ENCODE measurements at places on chromosomes 16 and 17.

- DNase-seq: no peak
- no peak overlapping the region for H3K27ac ChIP-seq
- peaks cover 6% of the 10 kb centered on the region for H3K4me1 ChIP-seq
Observed at GRCh38 chr17:58322581-58323185, 5.9 kb downstream of the TSPOAP1 start.

DNA sequence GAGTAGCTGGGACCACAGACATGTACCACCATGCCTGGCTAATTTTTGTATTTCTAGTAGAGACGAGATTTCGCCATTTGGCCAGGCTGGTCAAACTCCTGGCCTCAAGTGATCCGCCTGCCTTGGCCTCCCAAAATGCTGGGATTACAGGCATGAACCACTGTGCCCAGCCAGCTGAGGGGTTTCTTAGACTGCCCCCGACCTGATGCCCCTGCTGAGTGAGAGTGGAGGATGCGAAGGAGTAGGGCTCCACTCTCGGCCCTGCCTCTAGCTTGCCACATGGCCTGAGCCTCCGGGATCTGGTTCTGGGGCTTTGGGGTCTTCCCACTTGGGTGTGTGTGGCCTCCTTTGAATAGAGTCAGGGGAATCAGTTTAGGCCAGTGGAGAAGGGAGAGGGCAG is 11.0 kb downstream of the GPR179 start:
- peaks cover 4% of the 10 kb centered on the region for H3K36me3 ChIP-seq
- peaks cover 17% of the 10 kb centered on the region for H3K27me3 ChIP-seq
- no peak overlapping the region for H3K4me3 ChIP-seq
- H3K27ac ChIP-seq: no peak overlapping the region

DNA sequence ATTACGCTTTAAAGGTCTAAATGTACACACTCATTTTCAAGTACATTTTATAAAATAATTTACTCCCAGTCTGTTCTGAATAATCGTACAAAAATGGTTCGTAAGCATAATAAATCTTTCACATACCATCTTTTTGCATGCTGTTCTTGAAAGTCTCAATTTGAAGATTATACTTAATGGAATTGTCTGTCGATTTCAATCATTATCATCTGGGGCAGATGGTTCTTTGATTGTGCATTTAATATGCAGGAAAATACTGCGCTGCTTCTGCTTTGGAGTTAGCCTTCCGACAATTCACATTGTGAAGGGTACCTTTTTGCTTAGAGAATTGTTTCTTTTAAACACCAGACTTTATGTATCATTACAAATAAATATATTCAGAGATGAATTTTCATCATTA is 262.8 kb downstream of the ABCC12 start:
- peaks cover 4% of the 10 kb centered on the region for H3K36me3 ChIP-seq
- H3K27ac ChIP-seq: no peak overlapping the region
- DNase-seq: no peak
- no peak overlapping the region for H3K4me3 ChIP-seq
- H3K27me3 ChIP-seq: peaks cover 2% of the 10 kb centered on the region

DNA sequence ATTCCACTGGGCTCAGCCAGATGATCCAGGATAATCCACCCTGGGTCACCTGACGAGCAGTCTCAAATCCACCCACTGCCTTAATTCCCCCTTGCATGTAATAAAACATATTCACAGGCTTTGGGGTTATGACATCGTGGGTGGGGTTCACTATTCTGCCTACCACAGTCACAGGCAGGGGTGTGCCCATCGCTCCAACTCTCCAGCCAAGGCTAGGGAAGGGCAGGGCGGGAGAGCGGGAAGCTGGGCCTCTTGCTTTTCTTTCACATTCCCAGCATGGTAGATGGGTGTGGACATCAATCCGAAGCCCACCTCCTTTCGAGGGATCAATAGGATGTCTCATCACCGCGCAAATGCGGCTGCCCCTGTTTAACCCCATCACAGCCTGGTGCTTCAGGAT is 12.7 kb upstream of the CD300LD start:
- DNase-seq: no peak
- peaks cover 12% of the 10 kb centered on the region for H3K4me1 ChIP-seq
- no peaks in the 10 kb centered on the region for H3K36me3 ChIP-seq
- no peak overlapping the region for H3K4me3 ChIP-seq
- no peak overlapping the region for H3K27ac ChIP-seq

GRCh38 chr16:11354733-11355574 is 9.7 kb downstream of the RMI2 start:
- H3K27ac ChIP-seq: no peak overlapping the region
- H3K4me1 ChIP-seq: peaks cover 7% of the 10 kb centered on the region
- H3K27me3 ChIP-seq: peaks cover 5% of the 10 kb centered on the region
- H3K36me3 ChIP-seq: no peaks in the 10 kb centered on the region
- no peak overlapping the region for H3K4me3 ChIP-seq
- DNase-seq: no peak

GRCh38 chr17:37691807-37692206 is 48.6 kb upstream of the DDX52 start:
- H3K36me3 ChIP-seq: peaks cover 4% of the 10 kb centered on the region
- H3K4me3 ChIP-seq: no peak overlapping the region
- H3K4me1 ChIP-seq: peaks cover 7% of the 10 kb centered on the region
- H3K27me3 ChIP-seq: peaks cover 5% of the 10 kb centered on the region
- no peak for DNase-seq

GRCh38 chr16:31528523-31529107 is 915 bp downstream of the AHSP start:
- peaks cover 17% of the 10 kb centered on the region for H3K27me3 ChIP-seq
- no peak for DNase-seq
- peak overlapping the region; percentile 82 for H3K4me3 ChIP-seq
- H3K4me1 ChIP-seq: peaks cover 13% of the 10 kb centered on the region

DNA sequence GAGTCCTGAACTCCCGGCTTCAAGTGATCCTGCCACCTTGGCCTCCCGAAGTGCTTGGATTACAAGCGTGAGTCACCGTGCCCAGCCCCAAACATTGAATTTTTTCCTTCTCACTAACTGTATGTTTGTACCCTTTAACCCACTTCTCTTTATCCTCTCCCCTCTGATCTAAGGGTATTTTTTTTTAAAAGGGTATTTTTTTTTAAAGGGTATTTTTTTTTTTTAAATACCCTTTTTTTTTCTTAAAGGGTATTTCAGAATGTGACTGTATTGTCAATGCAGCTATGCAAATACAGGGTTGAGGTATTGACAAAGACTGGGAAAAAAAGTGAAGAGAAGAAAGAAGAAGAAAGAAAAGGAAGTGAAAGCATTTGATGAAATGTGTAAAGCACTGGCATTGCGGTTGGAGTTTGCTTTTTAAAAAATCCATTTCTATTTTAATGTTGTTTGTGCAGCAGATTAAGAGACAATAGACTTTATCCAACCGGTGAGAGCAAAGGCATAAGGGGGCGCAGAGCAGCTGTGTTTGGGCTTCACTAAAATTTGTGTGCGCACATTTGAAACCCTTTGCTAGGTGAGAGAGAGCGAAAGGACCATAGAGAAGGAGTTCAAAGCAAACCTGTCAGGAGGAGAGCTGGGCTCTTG is 42.4 kb downstream of the SYT17 start:
- DNase-seq: no peak
- no peaks in the 10 kb centered on the region for H3K4me1 ChIP-seq
- H3K36me3 ChIP-seq: peaks cover 28% of the 10 kb centered on the region
- H3K27me3 ChIP-seq: no peaks in the 10 kb centered on the region
- H3K27ac ChIP-seq: no peak overlapping the region

- H3K36me3 ChIP-seq: no peaks in the 10 kb centered on the region
- no peak overlapping the region for H3K4me3 ChIP-seq
- DNase-seq: no peak
- peaks cover 4% of the 10 kb centered on the region for H3K27me3 ChIP-seq
Observed at GRCh38 chr16:81817296-81817695, 38.2 kb downstream of the PLCG2 start.

GRCh38 chr16:81626181-81626674 is 152.9 kb upstream of the PLCG2 start:
- H3K4me1 ChIP-seq: peaks cover 35% of the 10 kb centered on the region
- peaks cover 22% of the 10 kb centered on the region for H3K36me3 ChIP-seq
- H3K27me3 ChIP-seq: peaks cover 11% of the 10 kb centered on the region
- no peak overlapping the region for H3K4me3 ChIP-seq
- no peak for DNase-seq

DNA sequence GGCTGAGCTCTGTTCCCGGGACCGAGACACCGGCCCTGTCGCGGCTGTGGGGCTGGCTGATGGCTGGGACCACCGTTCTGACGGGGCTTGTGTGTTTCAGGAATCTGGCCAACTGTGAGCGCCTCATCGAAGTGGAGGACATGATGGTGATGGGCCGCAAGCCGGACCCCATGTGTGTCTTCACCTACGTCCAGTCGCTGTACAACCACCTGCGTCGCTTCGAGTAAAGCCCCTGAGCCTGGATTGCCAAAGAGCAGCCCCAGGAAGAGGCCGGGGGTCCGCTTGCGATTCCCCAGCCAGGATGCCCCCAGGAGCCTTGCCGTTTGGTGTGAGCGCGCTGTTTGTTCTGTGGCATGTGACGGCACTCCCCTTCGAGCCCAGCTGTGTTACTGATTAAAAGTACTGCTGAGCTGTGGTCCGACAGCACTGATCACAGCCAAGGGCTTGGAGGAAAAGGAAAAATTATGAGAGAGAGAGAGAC is 23.0 kb downstream of the SMTNL2 start:
- H3K36me3 ChIP-seq: peaks cover 4% of the 10 kb centered on the region
- no peak overlapping the region for H3K27ac ChIP-seq
- H3K27me3 ChIP-seq: no peaks in the 10 kb centered on the region
- H3K4me1 ChIP-seq: peaks cover 17% of the 10 kb centered on the region
- H3K4me3 ChIP-seq: no peak overlapping the region

GRCh38 chr17:72338847-72339790 is 218.3 kb downstream of the SOX9 start:
- peaks cover 19% of the 10 kb centered on the region for H3K4me1 ChIP-seq
- H3K27ac ChIP-seq: peak overlapping the region; percentile 91
- no peak overlapping the region for H3K4me3 ChIP-seq
- no peaks in the 10 kb centered on the region for H3K36me3 ChIP-seq

- peaks cover 13% of the 10 kb centered on the region for H3K36me3 ChIP-seq
- H3K4me1 ChIP-seq: peaks cover 17% of the 10 kb centered on the region
- peak; percentile 30 for DNase-seq
- no peak overlapping the region for H3K27ac ChIP-seq
- H3K4me3 ChIP-seq: no peak overlapping the region
Observed at GRCh38 chr17:68972119-68972704, 17.0 kb upstream of the ABCA8 start.

- DNase-seq: peak; percentile 89
- peaks cover 13% of the 10 kb centered on the region for H3K27me3 ChIP-seq
- no peaks in the 10 kb centered on the region for H3K36me3 ChIP-seq
- H3K4me3 ChIP-seq: no peak overlapping the region
- H3K27ac ChIP-seq: no peak overlapping the region
- peaks cover 24% of the 10 kb centered on the region for H3K4me1 ChIP-seq
Observed at GRCh38 chr16:66270333-66270927, 96.1 kb upstream of the CDH5 start.

DNA sequence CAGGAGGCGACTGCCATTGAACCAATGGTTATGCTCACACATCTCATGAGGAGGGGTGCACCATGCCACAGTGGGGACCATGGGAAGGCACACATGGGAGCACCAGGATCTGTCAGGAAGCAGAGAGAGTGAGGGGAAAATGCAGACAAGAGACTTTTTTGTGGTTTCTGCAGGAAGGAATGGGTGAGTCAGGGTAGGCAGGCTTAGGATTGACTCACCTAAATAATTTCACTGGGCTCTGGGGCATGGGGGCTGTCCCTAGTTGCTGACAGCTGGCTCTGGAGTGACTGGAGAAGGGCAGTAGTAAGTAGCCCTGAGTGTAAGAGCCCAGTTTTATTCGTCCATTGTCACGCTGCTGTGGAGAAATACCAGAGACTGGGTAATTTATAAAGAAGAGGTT is 202.4 kb downstream of the AXIN2 start:
- H3K4me3 ChIP-seq: no peak overlapping the region
- H3K27ac ChIP-seq: no peak overlapping the region
- H3K27me3 ChIP-seq: peaks cover 2% of the 10 kb centered on the region
- no peaks in the 10 kb centered on the region for H3K36me3 ChIP-seq
- H3K4me1 ChIP-seq: peaks cover 6% of the 10 kb centered on the region

- H3K4me3 ChIP-seq: no peak overlapping the region
- H3K27ac ChIP-seq: no peak overlapping the region
- no peak for DNase-seq
- peaks cover under 1% of the 10 kb centered on the region for H3K36me3 ChIP-seq
- H3K27me3 ChIP-seq: peaks cover 4% of the 10 kb centered on the region
Observed at GRCh38 chr16:87551487-87551886, 50.8 kb upstream of the JPH3 start.

DNA sequence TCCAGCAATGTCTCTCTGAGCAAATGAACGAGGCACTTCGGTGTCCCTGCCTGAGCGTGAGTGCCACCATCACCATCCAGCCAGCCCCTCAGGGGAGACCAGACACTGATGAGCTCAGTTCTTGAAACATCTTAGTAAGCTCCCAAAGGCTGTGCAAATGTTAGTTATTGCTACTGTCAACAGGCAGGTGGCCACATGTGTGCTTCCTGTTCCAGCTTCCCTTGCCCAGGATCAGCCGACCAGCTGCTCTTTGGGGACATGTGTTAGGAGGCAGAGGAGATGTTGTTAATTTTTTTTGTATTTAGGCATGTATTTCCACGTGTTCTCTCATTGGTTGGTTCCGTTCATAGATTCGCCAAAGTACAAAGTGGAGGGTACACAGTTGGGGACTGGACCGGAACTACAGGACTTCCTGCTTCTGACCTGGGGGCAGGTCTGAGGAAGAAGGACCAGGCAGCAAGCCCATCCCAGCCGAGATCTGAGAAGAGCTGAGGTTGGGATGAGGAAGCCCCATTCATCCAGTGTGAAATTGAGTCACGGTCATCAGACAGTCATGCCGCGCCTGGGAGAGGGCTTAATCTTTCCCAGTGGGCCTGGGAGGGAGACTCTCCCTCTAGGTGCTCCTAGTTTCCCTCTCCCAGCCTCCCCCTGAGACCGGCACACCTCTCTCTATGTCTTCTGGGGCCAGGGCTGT is 3.8 kb downstream of the TTYH2 start:
- no peak overlapping the region for H3K27ac ChIP-seq
- no peak for DNase-seq
- peaks cover 21% of the 10 kb centered on the region for H3K4me1 ChIP-seq
- no peak overlapping the region for H3K4me3 ChIP-seq

- no peak overlapping the region for H3K4me3 ChIP-seq
- H3K27me3 ChIP-seq: no peaks in the 10 kb centered on the region
- no peaks in the 10 kb centered on the region for H3K36me3 ChIP-seq
- DNase-seq: no peak
Observed at GRCh38 chr16:56814537-56815432, 50.2 kb upstream of the SLC12A3 start.

DNA sequence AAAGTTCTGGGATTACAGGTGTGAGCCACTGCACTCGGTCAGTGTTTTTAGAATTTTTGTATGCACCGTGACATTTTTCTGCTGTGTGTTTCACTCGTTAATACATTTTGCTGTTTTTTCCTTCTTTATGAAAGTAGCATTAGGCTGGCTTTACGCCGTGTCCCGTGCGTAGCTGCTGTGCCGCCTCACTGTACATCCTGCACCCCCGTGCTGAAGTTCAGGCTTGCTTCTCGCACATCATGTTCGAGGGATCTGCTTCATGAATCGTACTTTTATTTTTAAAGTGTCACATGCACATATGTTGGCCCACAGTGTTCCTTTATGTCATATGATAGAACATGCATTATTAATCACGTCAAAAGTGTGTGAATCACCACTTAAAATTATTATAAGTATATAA is 84.4 kb upstream of the ZNF750 start:
- H3K36me3 ChIP-seq: peaks cover 32% of the 10 kb centered on the region
- peak overlapping the region; percentile 76 for H3K4me3 ChIP-seq
- no peaks in the 10 kb centered on the region for H3K4me1 ChIP-seq
- no peak for DNase-seq
- H3K27ac ChIP-seq: no peak overlapping the region
- peaks cover 15% of the 10 kb centered on the region for H3K27me3 ChIP-seq

Measured in endothelial cell (in vitro differentiated cells).